ENCODE measurements at places on chromosomes 5 and 9.

DNA sequence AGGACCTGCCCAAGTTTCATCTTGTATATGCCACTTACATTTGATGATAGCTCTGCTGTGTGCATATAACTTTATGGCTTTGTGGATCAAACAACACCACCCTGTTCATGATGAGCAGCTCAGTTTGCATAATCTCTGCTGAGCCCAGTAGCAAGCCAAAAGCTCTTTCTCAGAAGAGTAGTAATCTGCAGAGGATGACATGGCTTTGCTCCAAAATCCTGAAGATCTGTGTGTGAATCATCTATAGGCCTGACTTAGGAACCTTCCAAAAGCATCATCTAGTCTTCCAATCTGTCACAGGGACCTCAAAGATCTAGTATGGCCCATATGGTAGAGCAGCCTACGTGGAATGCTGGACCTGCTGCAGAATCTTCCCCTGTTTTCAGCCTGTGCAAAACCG, 394.6 kb downstream of the PSAT1 start:
- DNase-seq: no peak

DNA sequence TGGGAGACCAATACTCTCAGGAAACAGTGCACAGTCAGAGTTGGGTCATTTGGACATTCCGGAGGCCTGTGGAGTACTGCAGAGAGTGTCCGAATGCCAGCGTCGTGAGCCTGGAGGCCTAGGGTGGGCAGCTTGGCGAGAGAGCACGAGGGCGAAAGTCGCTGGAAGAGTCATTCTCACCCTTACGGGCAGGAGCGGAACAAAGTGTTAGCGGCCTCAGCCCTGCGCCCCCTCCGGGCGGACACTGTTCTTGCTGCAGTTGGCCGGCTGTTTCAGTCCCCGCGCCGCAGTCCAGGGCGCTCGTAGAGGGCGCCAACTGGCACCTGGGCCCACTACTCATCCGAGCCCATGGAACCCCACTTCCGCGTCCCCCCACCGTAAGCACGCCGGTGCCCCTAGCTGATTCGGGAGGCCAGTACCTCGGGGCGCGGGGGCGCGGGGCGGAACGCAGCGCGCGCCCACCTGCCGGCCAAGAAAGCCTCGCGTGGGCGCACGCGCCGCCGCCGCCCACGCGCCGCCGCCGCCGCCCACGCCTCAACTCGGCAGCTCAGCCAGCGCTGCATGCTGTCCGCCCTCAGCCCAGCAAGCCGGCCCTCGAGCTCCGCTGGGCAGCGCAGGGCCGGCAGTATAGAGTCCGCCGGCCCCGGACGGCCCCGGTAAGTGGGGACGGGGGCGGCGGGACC, 99.7 kb upstream of the CCL21 start:
- no peak for DNase-seq

- DNase-seq: no peak
Observed at GRCh38 chr5:167339205-167339604, 952.2 kb upstream of the WWC1 start.

DNA sequence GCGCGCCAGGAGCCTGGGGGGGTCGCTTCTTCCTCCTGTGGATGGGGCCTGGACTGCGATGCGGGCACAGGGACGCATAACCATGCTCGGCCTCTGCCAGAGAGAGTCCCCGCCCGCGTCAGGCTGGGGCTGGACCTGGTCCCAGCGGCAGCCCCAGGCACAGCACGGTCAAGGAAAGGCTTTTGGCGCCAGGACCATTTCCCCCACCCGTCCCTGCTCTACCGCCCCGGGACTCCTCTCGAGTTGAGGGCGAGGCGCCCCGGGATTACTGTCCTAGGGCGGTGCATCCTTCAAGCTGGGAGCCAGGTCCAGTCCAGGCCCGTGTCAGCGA, 341 bp downstream of the MXD3 start:
- no peak for DNase-seq
